Foreskin keratinocyte (primary cell): ENCODE measurements at places on chromosomes 7 and 10.
A peak's percentile ranks its signal among the peaks of the same experiment; 100 is the strongest.

DNA sequence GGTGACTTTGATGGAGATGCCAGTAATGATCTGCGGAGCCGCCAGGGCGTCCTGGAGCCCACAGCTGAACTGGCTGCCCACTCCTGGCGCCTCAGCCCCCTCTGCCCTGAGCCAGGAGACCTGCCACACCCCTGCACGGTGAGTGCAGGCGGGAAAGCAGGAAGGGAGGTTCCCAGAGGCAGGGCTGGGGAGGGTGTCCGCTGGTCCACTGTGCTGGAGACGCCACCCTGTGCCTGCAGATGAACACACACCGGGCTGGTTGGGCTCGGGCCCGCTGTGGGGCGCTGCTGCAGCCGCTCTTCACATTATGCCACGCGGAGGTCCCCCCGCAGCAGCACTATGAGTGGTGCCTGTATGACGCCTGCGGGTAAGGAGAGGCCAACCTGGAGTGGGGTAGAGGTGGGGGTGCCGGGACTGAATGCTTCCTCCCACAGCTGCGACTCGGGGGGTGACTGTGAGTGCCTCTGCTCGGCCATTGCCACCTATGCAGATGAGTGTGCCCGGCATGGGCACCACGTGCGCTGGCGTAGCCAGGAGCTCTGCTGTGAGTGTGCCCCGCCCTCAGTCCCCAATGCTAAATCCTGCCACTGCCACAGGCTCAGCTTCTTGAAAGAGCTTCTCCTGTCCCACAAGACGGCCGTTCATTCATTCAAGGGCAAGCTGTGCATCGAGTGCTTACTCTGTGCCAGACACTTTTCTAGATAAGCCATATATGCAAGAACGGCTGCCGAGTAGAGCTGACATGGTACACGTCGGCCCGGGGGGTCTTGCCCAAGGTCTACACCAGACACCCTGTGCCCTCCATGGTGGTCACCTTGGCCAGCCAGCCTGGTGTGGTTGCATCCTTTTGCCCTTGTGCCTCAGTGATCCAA lies 14.3 kb upstream of the ZNF467 start:
- DNase-seq: no peak

DNA sequence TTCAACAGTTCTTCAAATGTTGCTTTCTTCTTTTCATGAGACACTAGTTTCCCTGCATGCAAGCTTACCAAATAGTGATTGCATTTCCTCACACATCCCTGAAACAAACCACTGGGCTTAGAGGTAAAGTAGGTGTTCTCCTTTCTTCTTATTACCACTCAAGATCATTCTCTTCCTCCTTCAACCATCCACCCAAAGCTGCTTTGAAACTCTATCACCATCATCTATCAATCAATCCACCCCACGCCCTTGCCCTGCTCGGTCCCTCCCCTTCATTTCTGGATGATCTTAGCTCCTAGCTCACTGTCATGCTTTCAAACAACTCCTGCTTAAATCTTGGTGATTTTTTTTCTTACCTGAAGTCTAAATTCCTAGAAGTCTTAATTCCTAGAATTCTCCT lies 18.9 kb downstream of the HYCC1 start:
- no peak for DNase-seq

DNA sequence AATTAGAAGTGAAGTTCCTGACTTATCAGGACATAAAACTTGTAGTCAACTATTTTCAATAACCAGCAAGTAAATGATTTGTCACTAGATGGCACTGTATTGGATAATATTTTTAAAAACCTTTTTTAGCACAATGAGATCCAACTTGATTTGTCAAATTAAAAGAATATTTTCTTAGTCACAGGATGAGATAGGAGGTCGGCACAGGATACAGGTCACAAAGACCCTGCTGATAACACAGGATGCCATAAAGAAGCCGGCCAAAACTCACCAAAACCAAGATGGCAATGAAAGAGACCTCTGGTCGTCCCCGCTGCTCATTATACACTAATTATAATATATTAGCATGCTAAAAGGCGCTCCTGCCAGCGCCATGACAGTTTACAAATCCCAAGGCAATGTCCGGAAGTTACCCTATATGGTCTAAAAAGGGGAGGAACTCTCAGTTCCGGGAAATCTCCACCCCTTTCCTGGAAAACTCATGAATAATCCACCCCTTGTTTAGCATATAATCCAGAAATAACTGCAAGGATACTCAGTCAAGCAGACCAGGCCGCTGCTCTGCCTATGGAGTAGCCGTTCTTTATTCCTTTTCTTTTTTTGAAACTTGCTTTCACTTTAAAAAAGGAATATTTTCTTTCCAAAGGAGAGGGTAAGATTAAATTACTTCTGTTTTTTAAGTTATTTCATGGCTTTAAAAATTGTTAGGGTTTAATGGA lies 255.7 kb upstream of the MKLN1 start:
- no peak for DNase-seq

DNA sequence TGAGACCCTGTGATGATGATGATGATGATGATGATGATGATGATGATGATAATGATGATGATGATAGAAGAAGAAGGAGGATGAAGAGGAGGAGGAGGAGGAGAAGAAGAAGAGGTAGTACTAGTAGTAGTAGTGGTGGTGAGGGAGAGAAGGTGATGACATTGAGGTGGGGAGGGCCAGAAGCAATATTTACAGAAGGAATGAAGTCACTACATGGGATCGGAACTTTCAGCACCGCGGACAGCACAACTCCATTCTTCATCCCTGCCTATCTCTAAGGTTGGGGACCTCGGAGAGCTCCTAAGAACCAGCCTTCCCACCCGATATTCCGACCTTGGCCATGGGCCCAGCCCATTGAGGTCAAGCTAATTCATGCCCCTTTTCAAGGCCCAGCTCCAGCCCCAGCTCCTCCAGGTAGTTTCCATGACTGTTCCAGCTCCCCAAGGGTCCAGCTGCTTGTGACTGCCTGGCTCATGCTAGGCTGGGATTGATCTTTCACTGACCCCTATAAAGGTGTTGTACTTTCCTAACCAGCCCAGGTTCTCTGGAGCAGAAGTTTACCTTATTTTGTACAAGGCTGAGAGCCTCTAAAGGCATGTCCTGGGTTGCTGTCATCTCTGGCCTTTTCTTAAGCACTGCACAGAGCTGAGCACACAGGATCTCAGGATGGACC lies 10.3 kb downstream of the CRHR2 start:
- peak; percentile 37 for DNase-seq

GRCh38 chr10:49502358-49502757 lies 36.6 kb downstream of the ERCC6 start:
- DNase-seq: no peak
